NK-92 treated with Interleukin-12 subunit alpha and Interleukin-12 subunit beta, amount 100 ng/mL, for 24 hours (cell line): ENCODE measurements at places on chromosomes 2 and 18.
A peak's percentile ranks its signal among the peaks of the same experiment; 100 is the strongest.

DNA sequence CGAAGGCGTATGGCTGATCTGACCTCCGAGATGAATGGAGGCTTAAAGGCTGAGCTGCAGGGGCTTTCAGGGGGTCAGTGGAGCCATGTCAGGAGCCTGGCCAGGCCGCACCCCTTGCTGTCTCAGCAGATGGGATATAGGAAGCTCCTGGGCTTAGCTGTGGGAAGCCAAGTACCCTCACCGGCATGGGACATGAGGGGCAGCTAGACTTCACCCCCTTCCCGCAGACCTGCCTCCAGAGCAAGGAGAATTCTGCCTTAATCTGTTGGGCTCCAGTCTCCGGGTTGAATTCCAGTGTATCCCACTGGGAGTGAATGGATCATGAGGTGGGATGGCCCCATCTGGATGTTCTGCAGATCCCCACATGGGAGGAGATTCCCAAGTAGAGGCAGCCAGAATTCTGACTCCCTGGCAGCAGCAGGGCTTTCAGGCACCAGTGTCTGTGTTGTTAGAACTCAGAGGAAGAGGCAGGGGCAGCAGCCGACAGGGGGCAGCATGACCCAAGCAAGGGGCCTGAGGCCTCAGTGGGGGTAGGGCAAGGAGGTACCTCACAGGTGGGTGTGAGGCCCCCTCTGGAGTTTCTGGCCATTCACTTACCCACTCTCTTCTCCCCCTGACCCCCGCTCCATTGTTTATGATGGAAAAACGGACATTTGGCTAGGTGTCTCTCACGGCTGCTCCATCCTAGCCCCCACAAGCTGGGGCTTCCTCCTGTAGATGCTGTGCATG lies 19.1 kb downstream of the CAPG start:
- DNase-seq = peak; percentile 22

GRCh38 chr2:126431136-126431535 lies 224.8 kb upstream of the GYPC start:
- DNase-seq = no peak

DNA sequence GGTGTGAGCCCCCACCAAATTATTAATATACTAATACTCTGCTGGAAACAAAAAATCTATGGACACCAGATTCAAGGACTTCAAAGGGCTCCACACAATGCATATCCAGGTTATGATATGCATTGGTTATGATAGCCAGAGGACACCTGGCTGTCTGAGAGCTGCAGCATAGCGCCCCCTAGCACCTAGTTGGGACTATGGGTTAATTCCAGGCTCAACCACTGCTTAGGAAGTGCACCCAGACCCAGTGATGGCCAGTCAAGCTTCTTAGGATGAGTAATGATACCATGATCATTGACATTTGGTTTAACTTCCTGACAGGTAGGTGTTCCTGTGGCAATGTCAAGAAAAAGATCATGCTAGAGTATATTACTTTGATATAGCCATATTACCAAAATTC lies 3.8 kb upstream of the FRZB start:
- no peak for DNase-seq

DNA sequence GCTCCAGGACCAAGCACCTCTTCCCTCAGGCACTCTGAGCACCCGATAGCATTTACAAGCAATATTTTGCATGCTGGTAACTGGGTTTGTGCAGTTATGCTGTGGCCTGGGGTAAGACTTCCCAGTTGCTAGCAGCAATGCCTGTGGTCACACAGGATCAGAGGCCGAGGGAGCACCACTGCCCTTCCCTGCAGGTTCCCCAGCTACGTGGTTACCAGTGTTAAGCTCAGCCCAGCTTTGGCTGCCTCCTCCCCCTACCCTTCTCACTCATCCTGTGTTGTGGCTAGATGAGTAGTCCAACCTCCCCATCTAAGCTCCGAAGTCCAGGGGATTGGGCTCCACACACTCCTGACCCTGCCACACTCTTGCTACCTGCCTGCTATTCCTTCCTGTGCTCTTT lies 141.1 kb downstream of the CELF4 start:
- DNase-seq = no peak
